Tibial nerve (tissue), 4 donors: ENCODE measurements at places on chromosomes 11 and 22. TPM values are rescaled to one million over a fixed set of nuclear protein-coding genes. Genes with fewer than 3 reads are reported as not detected.

- no peaks in the 10 kb centered on the region for H3K4me1 ChIP-seq
- H3K27me3 ChIP-seq: no peaks in the 10 kb centered on the region
- H3K36me3 ChIP-seq: no peaks in the 10 kb centered on the region
- no peak overlapping the region for H3K27ac ChIP-seq
- no peak for DNase-seq
Measured at GRCh38 chr11:2186669-2187279, 15.2 kb upstream of the TH start.

DNA sequence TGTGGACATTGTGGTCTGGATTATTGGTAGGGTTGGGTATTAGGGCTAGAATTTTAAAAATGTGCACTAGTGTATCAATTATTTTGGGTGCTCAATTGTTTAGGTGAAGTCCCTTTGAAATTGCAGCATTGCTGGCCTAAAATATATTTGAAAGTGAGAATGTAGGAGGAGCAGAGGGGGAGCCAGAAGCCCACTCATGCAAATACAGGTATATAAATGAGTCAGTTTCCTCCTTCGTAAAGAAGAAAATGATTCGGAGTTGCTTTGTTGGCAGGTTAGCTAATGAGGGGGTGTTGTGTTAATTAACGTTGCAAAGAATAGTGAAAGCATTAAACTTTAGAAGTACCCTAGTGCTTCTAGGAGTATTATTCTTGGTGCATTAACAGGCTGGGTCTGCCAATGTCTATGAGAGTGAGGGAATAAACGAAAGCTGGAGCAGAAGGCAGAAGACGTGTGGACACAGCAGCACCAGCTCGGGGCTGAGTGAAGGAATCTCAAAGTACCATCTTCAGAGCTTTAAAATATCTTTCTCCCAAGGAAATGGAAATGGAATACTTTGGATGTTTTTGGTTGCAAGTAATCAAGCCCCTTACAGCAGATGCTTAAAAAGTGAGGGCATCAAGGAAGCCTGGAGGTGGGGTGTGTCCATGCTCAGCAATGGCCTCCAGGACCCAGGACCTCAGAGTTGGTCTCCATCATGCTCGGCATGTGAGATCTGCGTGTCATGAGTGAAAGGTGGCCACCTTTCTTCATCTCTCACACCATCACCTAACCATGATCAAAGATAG is 522.9 kb downstream of the NTM start:
- DNase-seq: no peak
- H3K4me1 ChIP-seq: no peaks in the 10 kb centered on the region
- no peak overlapping the region for H3K27ac ChIP-seq
- H3K36me3 ChIP-seq: no peaks in the 10 kb centered on the region
- H3K27me3 ChIP-seq: no peaks in the 10 kb centered on the region

DNA sequence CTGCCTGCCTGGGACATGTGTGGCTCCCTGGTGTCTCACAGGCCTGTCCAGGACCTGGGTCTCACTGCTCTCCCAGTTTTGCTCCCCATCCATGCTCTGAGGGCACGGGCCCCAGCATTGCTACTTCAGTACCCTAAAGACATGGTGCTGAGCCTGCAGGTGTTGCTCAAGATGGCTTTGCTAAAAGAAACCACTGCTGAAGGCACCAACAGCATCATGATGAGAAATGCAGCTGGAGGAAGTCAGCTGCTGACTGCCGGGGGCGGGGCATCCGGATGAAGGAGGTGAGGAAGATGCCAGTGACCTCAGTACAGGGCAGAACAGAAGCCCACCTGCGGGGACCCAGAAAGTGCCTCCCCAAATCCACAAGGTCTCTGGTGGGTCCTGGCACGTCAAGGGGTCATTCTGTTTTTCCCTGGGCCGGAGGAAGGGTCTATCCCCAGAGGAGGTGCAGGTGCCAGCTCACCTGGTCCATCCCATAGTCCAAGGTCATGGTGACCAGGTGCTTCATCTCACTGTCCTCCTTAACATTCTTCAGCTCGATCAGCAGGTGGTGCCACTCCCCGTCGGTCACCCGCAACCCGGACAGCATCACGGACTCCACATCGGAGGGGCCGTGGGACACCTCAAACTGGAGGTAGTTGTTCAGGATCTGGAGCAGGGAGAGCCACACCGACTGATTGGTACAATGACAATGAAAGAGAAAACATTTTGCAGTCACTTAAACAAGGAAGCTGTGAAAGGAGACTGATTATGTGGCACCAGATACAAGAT is 63.9 kb downstream of the TRMU start:
- H3K4me3 ChIP-seq: no peak overlapping the region
- H3K36me3 ChIP-seq: no peaks in the 10 kb centered on the region
- no peak for DNase-seq

DNA sequence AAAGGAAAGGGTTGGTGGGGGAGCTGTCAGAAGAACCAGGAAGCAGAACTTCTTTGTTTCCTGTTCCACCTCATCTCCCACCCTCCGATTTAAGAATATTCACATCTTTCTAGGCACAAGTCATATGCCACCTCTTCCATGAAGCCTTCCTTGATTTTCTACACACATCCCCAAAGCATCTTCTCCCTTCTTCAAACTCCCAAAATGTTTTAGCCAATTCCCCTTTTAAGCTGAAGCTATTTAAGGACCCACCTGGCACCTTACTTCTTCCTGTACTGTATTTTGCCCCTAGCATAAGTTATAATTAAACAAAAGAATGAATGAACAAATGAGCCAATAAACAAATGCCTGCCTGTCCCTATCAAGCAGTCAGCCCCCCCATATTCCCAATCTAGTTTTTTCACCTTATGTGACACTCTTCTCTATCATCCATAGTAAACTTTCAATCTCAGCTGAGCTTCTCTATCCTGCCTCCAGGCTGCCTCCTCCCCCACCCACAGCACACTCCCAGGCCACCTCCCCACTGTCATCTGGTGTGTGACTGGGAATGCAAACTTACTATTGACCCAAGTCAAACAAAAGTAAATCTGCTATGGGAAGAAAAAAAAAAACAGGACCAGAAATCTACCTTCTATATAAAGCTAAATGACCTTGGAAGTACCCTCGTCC is 3.9 kb downstream of the TNKS1BP1 start:
- H3K27ac ChIP-seq: peak overlapping the region; percentile 96
- H3K27me3 ChIP-seq: no peaks in the 10 kb centered on the region
- no peak overlapping the region for H3K4me3 ChIP-seq
- H3K36me3 ChIP-seq: no peaks in the 10 kb centered on the region

DNA sequence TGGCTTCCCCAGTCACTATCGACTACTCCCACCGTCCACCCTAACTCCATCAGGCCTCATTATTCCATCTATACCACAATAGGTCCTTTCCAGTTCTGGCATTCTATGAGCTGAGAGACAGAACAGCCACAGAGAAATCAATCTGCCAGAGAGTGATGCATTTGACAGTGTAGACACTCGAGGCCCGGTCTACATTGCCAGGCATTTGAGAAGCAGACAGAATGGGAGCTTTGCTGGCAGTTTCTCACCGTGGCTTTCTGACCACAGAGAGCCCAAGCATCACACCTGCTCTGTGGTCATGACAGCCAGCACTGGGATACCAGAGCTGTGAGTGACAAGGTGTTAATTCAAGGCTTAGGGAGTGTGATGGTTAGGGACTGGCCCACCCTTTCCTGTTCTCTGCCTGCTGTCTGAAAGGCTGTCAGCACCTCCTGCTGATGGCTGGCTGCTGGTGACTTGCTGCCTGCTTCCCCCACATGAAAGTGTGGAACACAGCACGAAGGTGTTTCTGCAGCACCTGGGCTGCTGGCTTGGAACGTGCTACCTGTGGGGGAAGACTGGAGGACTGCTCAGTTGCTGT is 137.8 kb downstream of the KIRREL3 start:
- H3K4me3 ChIP-seq: no peak overlapping the region
- DNase-seq: no peak
- no peaks in the 10 kb centered on the region for H3K4me1 ChIP-seq
- H3K36me3 ChIP-seq: no peaks in the 10 kb centered on the region

- DNase-seq: no peak
- H3K4me1 ChIP-seq: peaks cover 84% of the 10 kb centered on the region
Measured at GRCh38 chr22:39241794-39242594, 2.8 kb downstream of the PDGFB start.

GRCh38 chr11:12218909-12219308 is 108.5 kb downstream of the MICAL2 start:
- H3K27ac ChIP-seq: no peak overlapping the region
- H3K27me3 ChIP-seq: no peaks in the 10 kb centered on the region
- H3K4me3 ChIP-seq: no peak overlapping the region
- H3K4me1 ChIP-seq: peaks cover 21% of the 10 kb centered on the region
- DNase-seq: no peak

DNA sequence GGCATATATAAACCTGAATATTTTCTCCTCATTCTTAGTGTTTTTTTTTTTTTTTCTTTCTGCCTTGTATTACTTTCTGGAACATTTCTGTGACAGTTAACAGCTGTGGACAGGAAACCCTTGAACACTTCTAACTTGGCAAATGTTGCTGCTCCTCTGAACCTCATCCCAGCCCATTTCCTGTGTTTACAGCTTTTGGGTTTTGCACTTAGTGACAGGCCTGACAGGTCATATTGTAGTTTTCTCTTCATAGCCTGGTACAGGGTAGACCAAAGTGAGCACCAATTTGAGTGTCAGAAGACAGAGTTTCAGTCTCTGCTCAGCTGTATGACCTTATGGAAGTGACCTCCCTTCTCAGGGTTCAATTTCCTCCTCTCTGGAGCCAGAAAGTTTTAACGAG is 91.6 kb downstream of the STIM1 start:
- DNase-seq: peak; percentile 39

- H3K4me3 ChIP-seq: no peak overlapping the region
- H3K4me1 ChIP-seq: no peaks in the 10 kb centered on the region
- DNase-seq: no peak
- peaks cover 5% of the 10 kb centered on the region for H3K27me3 ChIP-seq
- no peaks in the 10 kb centered on the region for H3K36me3 ChIP-seq
Measured at GRCh38 chr22:27084130-27084529, 426.7 kb downstream of the MIAT start.

GRCh38 chr11:114052160-114052559 is 7.4 kb upstream of the ZBTB16 start:
- H3K27me3 ChIP-seq: no peaks in the 10 kb centered on the region
- H3K27ac ChIP-seq: no peak overlapping the region
- no peaks in the 10 kb centered on the region for H3K4me1 ChIP-seq
- no peak overlapping the region for H3K4me3 ChIP-seq
- DNase-seq: no peak

DNA sequence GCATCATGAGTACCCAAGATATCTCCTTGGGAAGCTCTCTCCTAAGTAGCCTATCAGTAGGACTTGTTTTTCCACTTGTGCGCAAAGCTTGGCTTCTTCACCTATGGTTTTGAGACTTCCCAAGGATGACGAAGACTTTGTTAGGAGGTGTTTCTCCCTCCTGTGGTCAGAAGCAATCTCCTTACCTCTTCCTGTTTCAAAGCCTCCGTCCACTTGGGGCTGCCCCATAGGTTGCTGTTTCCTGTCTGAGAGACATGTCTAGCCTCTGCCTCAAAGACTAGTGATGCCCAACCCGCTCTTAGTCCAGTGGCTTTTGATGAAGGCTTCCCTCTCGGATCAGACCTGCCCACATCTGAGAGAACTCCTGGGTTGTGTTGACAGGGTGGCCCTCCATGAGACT is 92.9 kb downstream of the TRAF6 start:
- H3K27ac ChIP-seq: no peak overlapping the region
- no peak for DNase-seq
- H3K27me3 ChIP-seq: no peaks in the 10 kb centered on the region
- H3K4me1 ChIP-seq: no peaks in the 10 kb centered on the region

- no peak overlapping the region for H3K4me3 ChIP-seq
- no peak overlapping the region for H3K27ac ChIP-seq
- H3K27me3 ChIP-seq: no peaks in the 10 kb centered on the region
- no peaks in the 10 kb centered on the region for H3K4me1 ChIP-seq
- peaks cover 57% of the 10 kb centered on the region for H3K36me3 ChIP-seq
- no peak for DNase-seq
Measured at GRCh38 chr11:27663326-27663725, 36.9 kb downstream of the BDNF start.

- no peaks in the 10 kb centered on the region for H3K27me3 ChIP-seq
- no peak overlapping the region for H3K4me3 ChIP-seq
- H3K27ac ChIP-seq: no peak overlapping the region
Measured at GRCh38 chr11:60887556-60887955, 18.8 kb downstream of the PRPF19 start.

DNA sequence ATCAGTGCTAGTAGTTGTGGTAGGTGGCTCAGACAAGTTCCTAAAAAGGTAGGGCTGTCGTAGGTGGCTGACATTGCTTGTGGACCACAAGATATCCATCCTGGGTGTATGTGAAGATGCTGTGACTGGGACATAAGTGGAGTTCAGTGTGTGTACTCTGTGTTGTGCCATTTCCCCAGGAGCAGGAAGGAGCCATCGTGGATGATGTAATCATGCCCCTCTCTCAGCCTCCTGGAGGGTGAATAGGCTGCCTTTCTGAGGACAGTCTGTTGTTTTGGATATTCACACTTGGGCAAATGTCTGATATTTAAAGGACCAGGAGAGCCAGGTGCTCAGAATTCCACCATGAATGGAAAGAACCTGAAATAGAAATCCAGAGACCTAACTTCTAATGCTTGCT is 2.7 kb downstream of the HEPHL1 start:
- H3K27ac ChIP-seq: no peak overlapping the region
- H3K4me3 ChIP-seq: no peak overlapping the region
- DNase-seq: no peak

- H3K27ac ChIP-seq: no peak overlapping the region
- no peaks in the 10 kb centered on the region for H3K36me3 ChIP-seq
- H3K27me3 ChIP-seq: no peaks in the 10 kb centered on the region
- no peak overlapping the region for H3K4me3 ChIP-seq
Measured at GRCh38 chr11:20529757-20530156, 69.7 kb upstream of the SLC6A5 start.

DNA sequence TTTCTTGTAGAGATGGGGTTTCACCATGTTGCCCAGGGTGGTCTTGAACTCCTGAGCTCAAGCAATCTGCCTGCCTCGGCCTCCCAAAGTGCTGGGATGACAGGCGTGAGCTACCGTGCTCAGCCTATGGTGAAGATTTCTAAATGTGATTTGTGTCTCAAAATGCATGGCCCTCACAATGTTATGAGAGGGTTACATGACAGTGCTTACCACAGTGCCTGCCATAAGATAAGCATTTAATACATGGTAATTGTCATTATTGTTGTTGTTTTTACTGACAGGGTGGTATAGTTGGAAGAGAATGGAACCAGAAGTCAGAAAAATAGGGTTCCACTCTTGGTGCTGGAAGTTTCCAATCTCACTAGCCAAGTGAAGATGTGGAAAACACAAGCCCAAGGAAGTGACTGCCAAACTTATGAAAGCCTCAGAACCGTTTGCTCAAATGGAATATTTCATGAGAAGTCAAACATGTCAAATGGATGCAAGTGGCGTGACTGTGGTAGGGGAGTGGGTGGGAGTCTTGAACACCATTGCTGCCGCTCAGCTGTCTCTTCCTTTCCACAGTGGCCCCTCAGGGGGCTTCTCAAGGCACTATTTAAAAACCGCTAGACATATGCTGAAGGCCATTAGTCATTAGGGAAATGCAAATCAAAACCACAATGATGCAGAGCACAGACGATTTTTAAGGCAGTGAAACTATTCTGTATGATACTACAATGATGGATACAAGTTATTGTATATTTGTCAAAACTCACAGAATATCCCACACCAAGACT is 29.1 kb upstream of the LMO2 start:
- H3K36me3 ChIP-seq: no peaks in the 10 kb centered on the region
- H3K27me3 ChIP-seq: no peaks in the 10 kb centered on the region
- no peaks in the 10 kb centered on the region for H3K4me1 ChIP-seq
- no peak overlapping the region for H3K4me3 ChIP-seq

MS4A6E gene
- not detected for total RNA-seq

PRR5 gene
- total RNA-seq: 43.5 TPM

MMP13 gene
- not detected for total RNA-seq

PATE4 gene
- total RNA-seq: not detected

SAA4 gene
- not detected for total RNA-seq

GSTT2B gene
- 4.5 TPM for total RNA-seq

MIOX gene
- not detected for total RNA-seq

LAYN gene
- 4.6 TPM for total RNA-seq
